ENCODE measurements at places on chromosomes 1 and 21.

GRCh38 chr1:168676029-168676812 is 52.8 kb downstream of the DPT start:
- no peak for DNase-seq

DNA sequence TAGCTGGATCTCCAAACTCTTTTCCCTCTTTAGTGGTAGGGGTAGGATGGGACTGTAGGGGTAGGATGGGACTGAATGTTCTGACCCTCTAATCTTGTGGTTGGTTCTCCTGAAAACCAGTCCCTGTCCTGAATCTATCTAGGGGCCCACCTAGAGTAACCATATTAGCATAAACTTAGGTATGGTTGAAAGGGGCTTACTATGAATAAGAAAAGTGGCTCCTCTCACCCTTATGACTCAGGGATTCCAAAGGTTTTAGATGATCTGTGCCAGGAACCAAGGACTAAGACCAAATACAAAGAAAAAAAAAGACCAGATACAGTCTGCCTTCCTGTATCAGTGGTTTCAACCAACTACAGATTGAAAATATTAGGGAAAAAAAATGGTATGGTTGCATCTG is 28.9 kb downstream of the RNF2 start:
- no peak for DNase-seq

DNA sequence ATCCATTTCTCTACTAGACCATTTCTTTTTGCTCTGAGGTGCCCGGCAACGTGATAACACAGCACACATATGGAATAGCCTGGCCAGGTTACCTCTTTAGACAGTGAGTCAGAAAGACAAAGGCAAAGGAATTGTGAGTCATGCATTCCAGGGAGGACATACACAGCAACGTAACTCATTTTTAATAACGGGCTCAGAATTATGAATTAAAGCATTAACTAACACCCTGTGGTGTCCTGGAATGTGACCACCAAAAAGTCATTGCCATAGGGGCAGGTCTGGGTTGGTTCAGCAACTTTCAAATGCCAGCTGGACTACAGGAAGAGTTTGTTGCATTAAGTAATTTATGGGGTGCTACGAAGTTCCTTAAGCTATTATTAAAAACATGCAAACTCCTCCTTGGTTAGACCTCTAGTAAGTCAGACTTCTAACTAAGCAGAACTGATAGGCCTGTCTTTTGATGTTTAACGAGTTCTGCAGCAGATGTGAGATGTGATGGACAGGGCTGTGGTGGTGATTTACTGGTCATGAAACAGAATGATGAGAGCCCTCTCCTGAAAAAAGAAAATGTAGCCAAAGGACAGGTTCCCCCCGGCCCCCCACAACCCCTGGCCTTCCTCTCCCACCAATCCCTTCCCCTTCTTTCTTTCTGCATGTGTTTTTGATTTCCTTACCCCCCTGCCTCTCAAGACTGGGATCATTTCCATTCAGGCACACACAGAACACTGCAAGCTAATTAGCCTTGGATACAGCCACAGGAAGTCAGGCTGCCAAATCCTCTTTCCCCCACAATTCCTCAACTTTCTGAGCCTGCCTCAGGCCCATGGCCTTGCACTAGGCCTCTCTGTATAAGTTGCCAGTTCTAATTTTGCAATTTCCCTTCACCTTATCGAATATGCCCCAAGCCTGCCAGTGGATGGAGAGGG is 88.9 kb upstream of the HAO2 start:
- DNase-seq, result peak; percentile 72

GRCh38 chr1:185960422-185961321 is 226.5 kb downstream of the HMCN1 start:
- DNase-seq, result peak; percentile 64

DNA sequence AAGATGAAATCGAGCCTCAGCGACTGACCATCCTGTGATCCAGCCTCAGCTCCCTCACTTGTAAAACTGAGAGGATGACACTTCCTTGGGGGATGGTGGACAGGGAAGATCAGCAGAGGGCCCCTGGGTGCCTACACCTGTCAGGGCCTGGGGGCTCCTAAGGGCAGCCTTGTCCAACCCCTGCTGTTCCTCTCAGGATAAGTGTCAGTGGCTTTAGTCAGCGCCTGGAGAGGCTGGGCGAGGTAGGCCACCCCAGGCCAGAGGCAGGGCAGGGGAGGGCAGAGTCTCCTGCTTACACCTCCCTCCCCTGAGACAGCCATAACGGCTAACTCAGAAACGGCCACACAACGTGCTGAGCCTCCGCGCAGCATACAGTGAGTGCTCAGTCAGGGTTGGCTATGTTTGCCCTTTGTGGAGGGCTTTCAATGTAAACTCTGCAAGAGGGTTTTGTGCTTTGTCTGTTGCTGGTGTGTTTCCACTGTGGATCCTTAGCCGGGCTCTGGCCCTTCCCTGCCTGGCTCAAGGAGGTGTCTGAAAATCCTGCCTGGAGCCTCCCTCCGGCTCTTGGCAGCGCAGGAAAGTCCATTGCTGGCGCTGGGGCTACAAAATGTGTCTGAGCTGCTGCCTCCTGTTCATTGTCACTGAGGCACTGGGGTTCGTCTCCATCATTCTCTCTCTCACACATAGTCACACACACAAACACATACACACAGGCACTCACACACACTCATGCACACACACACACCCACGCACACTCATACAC is 588.4 kb downstream of the PTPRU start:
- DNase-seq, result no peak

- no peak for DNase-seq
Measured at GRCh38 chr1:1626207-1627141, 5.5 kb upstream of the MMP23B start.

- peak; percentile 47 for DNase-seq
Measured at GRCh38 chr1:47023268-47024140, at the start of gene CYP4X1. CYP4X1 (plus strand) TSS chr1:47023669; CDS start chr1:47023818, 149 bp downstream.

DNA sequence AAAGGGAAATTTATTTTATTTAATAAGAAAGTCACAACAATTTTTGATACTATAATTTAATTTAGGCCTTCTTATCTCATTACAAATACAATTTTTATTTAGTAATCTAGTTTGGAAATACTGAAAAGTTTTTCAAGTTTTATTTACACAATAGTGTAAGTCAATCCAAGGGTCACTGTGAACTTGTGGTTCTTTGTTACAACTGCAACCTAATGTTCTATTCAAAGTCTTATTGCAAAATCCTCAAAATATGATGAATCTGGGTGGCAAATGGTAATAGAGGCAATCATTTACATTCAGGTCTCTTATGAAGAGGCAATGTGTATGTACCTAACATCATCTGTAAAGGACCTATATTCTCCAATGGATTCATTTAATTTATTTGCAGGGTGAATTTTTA is 421.2 kb downstream of the DPYD start:
- no peak for DNase-seq

DNA sequence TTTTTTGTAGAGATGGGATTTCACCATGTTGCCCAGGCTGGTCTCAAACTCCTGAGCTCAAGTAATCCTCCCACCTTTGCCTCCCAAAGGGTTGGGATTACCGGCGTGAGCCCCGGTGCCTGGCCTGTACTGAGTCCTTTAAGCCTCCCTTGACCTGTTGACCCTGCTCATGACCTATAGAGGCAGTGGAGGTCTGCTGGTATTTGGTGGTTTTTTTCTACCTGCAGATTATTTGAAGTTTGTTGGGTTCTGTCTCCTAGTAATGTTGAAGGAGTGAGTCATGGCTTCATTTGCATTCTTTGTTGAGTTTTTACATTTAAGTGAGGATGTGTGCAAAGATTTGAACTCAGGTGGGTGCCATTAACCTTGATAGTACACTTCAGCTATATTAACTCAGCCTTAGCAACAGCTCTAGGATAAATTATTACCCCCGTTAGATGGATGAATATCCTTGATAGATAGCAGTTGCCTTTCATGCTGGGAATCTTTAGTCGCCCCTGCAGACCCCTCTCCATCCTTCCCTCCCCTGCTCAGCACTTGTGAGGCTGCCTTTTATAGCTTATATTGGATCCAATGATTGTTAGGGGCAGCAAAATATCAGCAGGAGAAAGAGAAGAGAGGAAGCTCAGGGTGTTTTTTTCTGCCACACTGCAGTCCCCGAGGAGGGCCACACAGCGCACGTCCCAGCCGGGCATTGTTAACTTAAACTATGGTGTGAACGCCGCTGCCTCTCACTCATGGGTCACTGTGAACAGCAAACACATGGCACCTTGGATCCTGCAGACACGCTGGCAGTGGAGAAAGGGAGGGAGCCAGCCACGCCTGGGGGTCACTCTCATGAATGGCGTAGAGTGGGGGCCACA is 14.9 kb upstream of the NPPB start:
- DNase-seq, result no peak

- DNase-seq, result no peak
Measured at GRCh38 chr1:7084232-7084894, 299.1 kb downstream of the CAMTA1 start.

GRCh38 chr1:70581661-70582060 is 170.6 kb downstream of the CTH start:
- DNase-seq, result no peak

GRCh38 chr1:178283409-178283808 is 189.5 kb downstream of the RASAL2 start:
- DNase-seq, result no peak

DNA sequence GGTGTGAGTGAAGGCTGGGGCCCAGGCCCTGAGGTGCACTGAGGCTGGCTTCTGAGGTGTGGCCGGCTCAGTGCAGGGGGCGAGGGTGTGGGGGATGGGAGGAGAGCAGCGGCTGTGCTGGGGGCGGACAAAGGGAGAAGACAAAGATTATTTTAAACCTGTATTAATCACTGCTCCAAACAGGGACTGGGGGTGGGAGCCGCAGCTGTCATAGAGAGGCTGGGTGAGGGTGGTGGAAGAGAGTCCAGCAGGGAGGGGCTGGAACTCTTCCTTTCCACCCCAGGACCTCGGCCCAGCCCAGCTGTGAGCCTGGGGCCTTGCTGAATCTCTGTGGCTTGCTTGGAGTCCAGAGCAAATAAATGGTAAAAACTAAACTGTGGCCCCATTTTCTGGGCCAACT is 106.9 kb downstream of the KCND3 start:
- peak; percentile 49 for DNase-seq

DNA sequence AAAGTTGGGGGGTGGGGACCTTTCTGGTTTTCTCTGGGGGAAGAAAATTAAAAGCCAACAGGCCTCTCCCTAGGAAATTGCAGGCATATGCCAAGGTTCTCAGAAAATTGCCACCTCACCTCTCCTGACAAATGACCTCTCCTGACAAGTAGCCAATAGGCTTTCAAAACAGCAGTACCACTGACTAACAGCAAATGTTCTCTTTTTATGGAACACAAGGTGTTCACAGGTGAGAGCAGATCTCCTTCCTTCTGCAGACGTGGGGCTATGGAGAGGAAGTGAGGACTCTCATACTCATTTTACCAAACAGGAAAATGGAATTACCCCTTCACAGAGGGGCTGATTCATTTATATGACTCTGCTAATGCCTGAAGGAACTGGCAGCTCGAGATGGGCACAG is 32.7 kb upstream of the SUCO start:
- no peak for DNase-seq

DNA sequence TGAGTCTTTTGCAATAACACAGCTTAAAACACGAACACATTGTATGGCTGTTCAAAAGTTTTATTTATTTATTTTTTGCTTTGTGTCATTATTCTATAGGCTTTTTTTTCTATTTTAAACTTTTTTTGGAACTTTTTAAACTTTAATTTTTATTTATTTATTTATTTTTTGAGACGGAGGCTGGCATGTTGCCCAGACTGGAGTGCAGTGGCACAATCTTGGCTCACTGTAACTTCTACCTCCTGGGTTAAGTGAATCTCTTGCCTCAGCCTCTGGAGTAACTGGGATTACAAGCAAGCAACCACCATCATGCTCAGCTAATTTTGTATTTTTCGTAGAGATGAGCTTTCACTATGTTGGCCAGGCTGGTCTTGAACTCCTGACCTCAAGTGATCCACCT is 88.3 kb upstream of the GADD45A start:
- no peak for DNase-seq

GRCh38 chr1:181718034-181718433 is 234.7 kb downstream of the CACNA1E start:
- no peak for DNase-seq

DNA sequence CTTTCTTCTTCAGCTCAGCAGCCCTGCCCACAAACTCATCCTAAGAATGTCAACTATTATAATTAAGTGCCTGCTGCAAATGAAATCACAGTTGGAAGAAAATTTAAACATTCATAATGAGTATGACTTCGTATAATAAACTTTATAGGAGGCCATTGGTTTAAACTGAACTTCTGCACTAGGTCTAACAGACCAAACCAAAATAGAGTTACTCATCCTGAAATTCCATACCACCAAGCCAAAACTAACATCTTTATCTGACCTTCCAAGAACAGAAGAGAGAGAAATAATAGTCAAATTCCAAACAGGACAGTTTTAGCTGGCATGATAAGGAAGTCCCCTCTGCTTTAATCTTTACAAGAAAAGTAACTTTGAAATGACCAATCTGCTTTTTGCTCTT is 472.4 kb upstream of the PRMT6 start:
- DNase-seq, result no peak

- DNase-seq, result no peak
Measured at GRCh38 chr1:231656741-231657140, 30.2 kb downstream of the DISC1 start.

- DNase-seq, result peak; percentile 80
Measured at GRCh38 chr1:10835822-10836421, 39.5 kb upstream of the CASZ1 start.

DNA sequence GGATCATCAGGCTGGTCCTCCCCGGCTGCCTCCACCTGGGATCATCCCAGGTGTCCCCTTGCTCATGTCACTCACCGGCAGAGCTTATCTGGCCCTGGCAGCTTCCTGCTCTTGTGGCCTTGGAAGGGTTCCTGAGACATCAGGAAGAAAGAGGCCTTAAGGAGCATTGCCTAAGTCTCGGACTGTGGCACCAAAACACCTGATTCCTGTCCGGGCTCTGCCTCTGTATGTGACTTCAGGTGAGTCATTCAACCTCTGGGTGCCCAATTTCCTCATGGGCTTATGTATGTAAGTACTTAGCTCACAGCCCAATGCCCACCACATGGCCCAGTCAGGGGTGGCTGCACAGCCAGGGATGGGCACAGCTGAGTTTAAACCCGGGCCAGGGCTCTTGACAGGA is 255.9 kb upstream of the VAMP3 start:
- no peak for DNase-seq

- DNase-seq, result no peak
Measured at GRCh38 chr21:17472182-17472581, 40.7 kb upstream of the CXADR start.

DNA sequence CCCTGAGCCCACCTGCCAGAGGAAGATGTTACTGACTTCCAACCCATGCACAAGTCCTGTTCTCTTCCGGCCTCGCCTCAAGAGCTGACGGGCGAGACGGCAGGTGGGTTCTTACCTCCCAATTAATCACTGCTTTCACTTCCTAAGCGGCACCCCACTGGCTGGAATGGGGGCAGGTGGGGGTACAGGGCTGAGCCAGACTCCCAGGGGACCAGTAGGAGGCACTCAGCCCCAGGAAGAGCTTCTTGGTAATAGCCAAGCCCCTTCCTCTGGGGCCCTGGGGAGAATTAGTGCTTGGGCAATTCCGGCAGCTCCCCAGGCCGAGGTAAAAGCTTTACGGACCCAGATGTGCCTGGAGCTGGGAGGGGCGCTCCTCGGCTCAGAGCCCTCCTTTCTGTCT is 9.7 kb downstream of the CNTN2 start:
- DNase-seq, result no peak
